ENCODE measurements at places on chromosomes 6 and 20.

DNA sequence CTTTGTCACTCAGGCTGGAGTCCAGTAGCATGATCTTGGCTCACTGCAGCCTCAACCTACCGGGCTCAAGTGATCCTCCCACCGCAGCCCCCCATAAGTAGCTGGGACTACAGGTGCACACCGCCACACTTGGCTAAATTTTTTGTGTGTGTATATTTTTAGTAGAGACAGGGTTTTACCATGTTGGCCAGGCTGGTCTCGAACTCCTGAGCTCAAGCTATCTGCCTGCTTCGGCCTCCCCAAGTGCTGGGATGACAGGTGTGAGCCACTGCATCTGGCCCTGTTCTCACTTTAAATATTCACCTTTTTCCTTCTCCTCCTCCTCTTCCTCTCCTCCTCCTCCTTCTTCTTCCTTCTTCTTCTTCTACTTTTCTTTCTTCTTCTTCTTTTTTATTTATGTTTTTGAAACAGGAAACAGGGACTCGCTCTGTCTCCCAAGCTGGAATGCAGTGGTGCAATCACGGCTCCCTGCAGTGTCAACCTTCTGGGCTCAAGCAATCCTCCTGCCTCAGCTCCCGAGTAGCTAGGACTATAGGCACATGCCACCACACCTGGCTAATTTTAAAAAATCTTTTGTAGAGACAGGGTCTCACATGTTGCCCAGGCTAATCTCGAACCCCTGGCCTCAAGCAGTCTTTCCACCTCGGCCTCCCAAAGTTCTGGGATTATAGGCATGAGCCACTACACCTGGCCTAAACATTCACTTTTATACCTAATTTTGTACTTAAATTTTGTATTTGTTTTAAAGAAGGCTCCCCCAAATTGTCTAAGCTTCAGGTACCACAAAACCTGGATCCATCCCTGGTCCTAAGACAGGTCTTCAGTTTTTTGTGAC lies 47.2 kb upstream of the NCOA3 start:
- DNase-seq: no peak

DNA sequence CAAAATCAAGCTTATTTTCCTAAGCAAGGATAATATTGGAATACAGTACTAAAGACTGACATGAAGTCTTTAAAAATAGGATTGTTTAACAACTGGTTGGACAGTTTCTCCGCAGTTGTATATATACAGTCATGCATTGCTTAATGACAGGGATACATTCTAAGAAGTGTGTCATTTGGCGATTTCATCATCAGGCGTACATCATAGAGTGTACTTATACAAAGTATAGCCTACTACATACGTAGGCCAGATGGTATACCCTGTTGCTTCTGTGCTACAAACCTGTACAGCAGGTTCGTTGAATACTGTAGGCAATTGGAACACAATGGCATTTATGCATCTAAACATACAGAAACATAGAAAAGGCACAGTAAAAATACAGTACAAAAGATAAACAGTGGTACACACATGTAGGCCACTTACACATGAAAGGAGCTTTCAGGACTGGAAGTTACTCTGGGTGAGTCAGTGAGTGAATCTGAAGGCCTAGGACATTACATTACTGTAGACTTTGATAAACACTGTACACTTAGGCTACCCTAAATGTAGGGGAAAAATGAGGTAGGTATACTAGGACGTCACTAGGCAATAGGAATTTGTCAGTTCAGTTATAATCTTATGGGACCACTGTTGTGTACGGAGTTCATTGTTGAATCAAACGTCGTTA lies 20.1 kb downstream of the HECA start:
- no peak for DNase-seq

GRCh38 chr6:2166717-2167116 lies 78.7 kb downstream of the GMDS start:
- no peak for DNase-seq

GRCh38 chr20:17615645-17616479 lies 46.0 kb downstream of the DSTN start:
- no peak for DNase-seq

- DNase-seq: no peak
Observed at GRCh38 chr6:131122007-131122406, 13.3 kb upstream of the AKAP7 start.

GRCh38 chr6:43035495-43036194 lies 14.2 kb downstream of the RRP36 start:
- DNase-seq: no peak

- DNase-seq: no peak
Observed at GRCh38 chr6:29071831-29072723, 15.0 kb downstream of the OR2B3 start.

Measured in stimulated activated CD4-positive, alpha-beta T cell treated with anti-CD3 and anti-CD28 coated beads, Interleukin-12 subunit alpha, Interleukin-12 subunit beta, amount 100 ng/mL, for 48 hours (primary cell).